Stimulated activated CD8-positive, alpha-beta memory T cell treated with anti-CD3 and anti-CD28 coated beads, Interleukin-15, amount 100 ng/mL, for 24 hours (primary cell): ENCODE measurements at places on chromosomes 2 and 18.

- no peak for DNase-seq
Observed at GRCh38 chr18:49071317-49071716, 120.6 kb upstream of the SMAD7 start.

DNA sequence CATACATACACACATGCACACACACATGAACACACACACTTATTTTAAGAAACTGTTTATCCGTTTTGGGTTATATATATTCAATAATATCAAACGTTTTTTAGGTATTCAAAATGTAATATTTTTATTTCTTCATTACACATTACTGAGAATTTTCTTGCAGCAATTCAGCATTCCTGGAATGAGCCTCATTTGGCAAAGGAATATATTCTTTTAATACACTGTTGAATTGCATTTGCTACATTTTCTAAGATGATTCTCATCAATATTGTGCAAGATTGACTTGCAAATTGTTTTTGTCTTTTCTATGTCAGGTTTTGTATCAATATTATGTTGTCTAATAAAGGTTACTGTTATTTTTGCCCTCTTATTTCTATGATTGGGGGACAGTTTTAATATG lies 276.1 kb upstream of the CYP26B1 start:
- no peak for DNase-seq

DNA sequence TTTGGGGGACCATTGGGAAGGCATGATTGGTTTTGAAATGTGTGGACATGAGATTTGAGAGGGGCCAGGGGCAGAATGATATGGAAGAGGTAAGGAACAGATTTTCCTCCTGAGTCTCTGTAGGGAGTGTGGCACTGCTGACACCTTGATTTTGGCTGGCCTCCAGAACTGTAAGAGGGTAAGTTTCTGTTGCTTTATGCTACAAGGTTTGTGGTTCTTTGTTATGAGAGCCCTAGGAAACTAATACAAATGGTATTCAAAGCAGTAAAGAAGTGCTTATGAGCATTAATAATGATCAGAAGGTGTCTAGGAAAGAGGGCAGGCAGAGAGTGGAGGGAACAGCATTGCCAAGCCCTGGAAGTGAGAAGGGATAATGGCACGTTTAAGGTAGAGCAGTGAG lies 574.3 kb upstream of the NXPH2 start:
- no peak for DNase-seq

DNA sequence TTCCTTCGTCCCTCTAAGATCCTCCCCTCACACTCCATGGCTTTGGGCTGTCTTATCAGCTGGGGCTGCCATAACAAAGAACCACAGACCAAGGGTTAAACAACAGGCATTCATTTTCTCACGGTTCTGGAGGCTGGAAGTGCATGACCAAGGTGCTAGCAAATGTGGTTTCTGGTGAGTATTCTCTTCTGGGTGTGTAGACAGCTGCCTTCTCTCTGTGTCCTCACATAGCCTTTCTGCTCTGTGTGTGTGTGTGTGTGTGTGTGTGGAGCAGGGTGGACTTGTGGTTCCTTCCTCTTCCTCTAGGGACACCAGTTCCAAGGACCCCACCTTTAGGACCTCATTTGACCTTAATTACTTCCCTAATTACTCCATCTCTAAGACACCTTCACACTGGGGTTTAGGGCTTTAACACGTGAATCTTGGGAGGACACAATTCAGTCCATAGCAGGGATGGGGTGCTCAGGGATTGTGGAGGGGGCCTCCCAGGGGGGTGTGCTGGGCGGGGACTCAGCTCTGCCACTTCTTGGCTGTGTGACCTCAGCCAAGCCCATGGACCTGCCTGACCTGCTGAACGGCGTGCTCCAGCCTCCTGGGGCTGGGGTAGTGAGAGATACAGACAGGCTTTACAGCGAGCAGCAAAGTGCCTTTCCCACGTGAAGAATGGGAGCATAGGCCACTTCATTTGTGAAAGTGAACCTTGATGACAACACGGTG lies 38.0 kb downstream of the ACKR3 start:
- no peak for DNase-seq

DNA sequence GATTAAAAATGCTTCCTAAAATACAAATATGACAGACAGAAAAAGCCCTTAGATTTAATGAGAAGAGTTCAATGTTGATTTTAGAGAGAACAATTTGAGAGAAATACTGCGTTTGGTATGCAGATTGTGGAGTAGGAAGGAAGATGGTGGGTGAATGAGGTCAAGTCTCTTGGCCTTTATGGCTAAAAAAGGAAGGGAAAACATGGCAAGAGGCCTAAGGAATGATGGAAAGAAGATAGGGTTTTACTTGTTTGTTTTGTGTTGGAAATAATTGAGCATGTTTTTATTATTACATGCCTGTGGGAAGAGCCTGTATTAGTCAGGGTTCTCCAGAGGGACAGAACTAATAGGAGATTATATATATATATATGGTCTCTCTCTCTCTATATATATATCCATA lies 318.1 kb downstream of the TRIB2 start:
- no peak for DNase-seq

GRCh38 chr2:18671363-18671762 lies 82.0 kb upstream of the NT5C1B start:
- no peak for DNase-seq

DNA sequence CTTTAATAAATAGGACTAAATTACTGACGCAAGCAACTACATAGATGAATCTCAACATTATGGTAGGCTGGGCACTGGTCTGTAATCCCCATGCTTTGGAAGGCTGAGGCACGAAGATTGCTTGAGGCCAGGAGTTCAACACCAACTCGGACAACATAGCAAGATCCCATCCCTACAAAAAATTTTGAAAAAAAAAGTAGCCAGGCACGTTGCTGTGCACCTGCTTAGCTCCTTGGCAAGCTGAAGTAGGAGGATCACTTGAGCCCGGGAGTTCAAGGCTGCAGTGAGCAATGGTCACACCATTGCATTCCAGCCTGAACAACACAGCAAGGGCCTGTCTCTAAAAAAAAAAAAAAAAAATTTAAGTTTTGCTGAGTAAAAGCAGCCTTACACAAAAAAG lies 43.4 kb upstream of the VIT start:
- DNase-seq: no peak

GRCh38 chr2:25939257-25939668 lies 43.0 kb downstream of the KIF3C start:
- no peak for DNase-seq

DNA sequence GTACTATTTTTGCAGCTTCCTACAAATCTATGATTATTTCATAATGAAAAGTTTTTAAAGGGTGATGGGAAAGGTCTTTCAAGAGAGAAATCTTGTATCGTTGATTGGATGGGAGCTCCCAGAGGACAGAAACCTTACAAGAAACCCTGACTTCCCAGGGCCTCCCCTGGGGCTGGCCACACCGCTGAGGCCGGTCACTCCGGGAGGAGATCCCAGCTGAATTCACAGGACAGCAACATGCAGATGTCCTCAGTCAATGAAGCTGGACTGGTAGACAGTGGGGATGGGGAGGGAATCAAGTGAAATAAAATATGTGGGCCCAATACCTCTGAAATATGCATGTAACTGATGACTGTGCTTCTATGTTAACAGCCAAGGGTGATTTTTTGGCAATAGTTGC lies 135.6 kb downstream of the TFCP2L1 start:
- no peak for DNase-seq

- DNase-seq: no peak
Observed at GRCh38 chr2:134583997-134584520, 134.7 kb downstream of the TMEM163 start.

DNA sequence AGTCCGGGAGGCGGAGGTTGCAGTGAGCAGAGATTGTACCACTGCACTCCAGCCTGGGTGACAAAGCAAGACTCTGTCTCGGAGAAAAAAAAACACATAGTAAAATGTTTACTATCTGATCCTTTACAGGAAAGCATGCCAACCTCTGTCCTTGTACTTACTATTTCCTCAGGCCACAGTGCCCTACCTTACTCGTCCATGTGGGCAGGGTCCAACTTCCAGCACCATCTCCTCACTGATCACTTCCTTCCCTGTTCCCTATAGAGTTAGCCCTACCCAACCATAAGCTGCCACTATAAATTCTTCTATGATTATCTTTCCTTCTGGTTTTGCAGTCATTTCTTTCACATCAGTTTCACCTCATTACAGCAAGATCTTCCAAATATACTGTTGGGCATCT lies 136.2 kb downstream of the MYO5B start:
- no peak for DNase-seq

DNA sequence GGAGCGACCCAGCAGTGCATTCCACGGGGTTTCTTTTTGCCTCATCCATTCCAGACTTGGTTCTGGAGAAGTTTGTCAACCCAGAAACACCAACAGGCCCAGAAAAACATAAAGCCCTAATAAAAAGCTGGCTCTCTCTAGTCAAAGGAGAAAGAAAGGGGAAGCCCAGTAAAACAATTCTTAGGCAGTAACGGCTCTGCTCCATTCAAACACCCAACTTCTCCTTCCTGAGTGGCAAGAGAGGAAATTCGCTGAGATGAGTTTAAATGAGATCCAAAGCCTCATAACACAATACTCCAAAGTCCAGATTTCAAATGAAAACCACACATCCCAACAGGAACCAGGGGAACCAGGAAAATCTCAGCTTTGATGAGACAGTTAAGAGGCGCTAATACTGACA lies 179.9 kb downstream of the RPIA start:
- DNase-seq: no peak

DNA sequence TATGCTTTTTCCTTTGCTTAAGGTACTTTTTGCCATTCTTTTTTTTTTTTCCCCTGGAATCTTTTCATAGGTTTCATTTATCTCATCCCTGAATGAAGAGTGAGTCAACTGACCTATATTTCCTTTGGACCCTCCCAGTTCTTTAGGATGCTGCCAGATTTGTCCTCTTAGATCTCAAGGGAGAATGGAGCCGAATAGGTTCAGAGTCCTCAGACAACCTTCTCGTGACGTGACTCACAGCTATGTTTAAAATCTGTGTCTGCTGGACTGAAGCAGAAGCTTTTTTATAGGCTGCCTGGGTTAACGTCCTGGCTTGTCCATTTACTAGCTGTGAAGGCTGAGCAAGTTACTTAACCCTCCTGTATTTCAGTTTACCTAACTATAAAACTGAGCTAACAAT lies 358.6 kb downstream of the DLGAP1 start:
- DNase-seq: no peak

DNA sequence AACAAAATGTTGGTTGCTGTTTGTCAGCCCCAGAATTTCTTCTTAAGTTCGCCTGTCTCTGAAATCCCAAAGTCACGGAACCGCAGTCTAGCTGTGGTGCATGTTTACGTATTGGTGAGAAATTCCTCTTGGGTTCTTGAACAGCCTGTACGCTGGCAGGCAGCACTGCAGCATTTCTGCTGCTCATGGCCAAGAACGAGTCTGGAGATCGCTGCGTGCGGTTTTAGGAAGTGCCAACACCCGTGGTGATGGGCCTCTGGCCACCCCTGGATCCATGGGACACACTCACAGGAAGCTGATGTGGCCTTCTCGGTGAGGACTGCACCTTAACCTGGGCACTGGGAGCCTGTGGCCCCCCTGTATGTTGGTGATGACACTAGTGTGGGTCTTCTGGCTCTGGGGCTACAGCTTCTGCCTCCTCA lies 23.7 kb downstream of the ASB1 start:
- DNase-seq: no peak
